Esophagus muscularis mucosa (tissue), 4 donors: ENCODE measurements at places on chromosomes 7 and 10. TPM values are rescaled to one million over a fixed set of nuclear protein-coding genes. Genes with fewer than 3 reads are reported as not detected.

The MGAM2 gene
- 0.11 TPM for total RNA-seq

The DNAJC12 gene
- 4.1 TPM for total RNA-seq

GRCh38 chr7:22569586-22570321 lies 69.8 kb upstream of the STEAP1B start:
- DNase-seq: peak; percentile 66

GRCh38 chr7:42105554-42106358 lies 131.3 kb downstream of the GLI3 start:
- DNase-seq: no peak

GRCh38 chr10:15570738-15571339 lies 148.9 kb downstream of the ITGA8 start:
- DNase-seq: no peak

DNA sequence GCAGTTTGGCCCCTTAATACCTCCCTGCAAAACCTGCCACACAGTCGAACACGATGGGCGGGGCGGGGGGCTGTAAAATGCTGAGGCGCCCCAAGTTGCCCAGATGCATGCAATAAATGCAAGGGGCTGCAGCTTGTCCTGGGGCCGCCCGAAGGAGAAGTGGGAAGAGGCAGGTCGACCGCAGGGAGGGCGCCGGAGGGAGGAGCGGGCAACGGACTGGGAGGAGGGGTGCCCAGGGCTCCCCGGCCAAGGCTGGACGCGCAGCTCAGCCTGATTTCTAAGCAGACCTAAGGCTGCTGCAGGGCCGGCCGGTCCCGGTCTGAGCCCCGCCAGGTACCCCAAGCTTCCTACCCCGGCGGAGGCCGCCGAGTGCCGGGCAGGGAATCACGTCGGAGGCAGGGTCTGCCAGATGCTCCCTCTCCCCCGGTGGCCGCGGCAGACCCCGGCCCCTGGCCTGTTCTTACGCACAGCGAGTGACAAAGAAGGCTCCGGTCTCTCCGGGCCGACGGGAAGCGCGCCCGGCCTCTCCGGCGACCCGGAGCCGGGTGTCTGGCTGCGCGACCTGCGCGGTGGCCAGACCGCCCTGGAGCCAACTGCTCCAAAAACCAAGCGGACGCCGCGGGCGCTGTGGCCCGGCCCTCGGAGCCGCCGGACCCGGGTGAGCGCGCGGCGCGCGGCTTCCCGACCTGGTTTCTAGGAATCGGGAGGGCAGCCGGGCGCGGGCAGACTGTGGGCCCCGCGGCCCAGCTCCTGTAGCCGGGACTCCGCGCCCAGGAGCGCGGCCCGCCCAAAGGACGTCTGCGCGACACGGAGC lies 744 bp upstream of the EBF3 start:
- DNase-seq: no peak

DNA sequence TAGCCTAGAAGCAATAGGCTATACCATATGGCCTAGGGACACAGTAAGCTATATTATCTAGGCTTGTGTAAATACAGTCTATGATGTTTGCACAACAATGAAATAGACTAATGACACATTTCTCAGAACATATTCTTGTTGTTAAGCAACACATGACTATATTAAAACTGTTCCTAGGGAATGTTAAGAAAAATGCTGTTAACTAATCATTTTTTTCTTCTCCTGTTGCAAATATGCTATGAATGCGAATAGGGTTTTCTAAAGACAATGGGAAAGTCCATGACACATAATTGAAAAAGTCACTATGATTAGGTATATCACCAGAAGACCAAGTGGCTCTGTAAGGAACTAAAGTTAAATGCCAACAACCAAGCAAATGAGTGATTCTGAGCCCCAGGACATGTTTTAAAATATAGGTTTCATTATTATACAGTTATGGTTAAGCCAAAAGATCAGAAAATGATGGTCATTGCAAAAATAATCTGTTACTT lies 454.0 kb upstream of the SORCS1 start:
- DNase-seq: no peak

GRCh38 chr7:99027241-99027640 lies 116.7 kb downstream of the SMURF1 start:
- no peak for DNase-seq

GRCh38 chr7:66261941-66262340 lies 56.8 kb downstream of the TPST1 start:
- no peak for DNase-seq

- DNase-seq: no peak
Measured at GRCh38 chr7:109745677-109746410, 1176.2 kb downstream of the DNAJB9 start.

DNA sequence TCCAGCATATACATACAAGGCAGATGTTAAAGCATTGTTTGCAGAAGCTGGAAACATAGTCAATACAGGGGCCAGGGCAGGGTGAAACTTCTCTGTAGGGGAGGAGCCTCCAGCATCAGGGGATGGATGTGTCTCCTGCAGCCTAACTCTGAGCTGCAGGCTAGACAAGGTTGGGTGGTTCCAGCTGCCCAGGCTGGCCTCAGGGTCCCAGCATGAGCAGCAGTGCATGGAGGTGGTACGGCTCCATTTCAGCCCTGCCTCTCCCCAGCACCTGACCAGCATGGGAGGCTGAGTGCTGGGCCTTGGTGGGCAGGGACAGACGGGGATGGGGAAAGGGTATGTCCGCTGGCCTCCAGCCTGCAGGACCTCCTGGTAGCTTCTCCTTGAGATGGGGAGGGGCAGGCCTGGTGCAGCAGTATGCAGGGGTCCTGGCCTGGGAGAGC lies 7.4 kb upstream of the TBRG4 start:
- DNase-seq: no peak
